ENCODE measurements at places on chromosomes 4 and X.

DNA sequence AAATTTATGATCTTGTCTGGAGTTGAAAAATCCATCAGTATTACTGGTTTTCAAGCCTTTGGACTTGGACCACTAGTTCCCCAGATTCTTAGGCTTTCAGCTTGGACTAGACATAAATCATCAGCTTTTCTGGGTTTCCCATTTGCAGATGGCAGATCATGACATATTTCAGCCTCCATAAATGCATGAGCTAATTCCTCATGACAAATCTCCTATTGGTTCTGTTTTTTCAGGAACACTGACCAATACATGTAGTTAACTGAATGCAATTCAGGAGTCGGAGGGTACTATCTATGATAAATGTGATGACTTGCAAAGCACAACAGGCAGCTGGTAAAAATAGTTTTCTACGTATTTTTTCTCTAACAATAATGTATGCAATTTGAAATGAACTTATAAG lies 635.6 kb downstream of the TRAM1L1 start:
- DNase-seq: no peak

DNA sequence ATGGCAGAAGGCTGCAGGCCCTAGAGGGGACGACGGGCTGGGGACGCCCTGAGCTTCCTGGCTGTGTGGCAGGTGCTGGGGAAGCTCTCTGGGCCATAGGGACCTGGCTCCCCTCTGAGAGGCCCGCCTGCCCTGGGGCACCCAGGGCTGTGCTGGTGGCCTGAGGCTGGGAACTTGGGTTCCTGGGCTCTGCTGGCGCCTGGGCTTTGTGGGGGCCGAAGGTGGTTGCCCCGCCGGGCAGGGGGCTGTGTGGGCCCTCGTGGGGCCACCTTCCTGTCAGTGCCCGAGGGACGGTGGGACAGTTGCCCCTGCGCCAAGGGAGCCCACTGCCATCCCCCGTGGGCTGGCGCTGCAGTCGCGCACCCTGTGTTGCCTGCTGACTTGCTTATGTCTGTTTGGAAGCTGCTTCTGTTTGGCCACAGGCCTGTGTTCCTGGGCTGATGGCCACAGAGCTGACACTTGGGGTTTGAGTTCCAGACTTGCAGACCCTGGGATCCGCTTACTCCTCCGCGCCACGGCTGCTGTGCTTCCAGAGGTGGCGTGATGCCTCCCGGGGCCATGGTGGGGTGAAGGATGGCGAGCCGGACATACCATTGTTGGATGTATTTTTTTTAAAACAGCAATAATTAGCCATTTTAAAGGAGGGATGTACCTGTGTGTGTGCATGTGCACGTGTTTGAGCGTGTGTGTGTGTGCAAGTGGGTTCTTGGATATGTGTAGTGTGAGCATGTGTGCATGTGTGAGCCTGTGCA lies 8.5 kb downstream of the NAT8L start:
- DNase-seq: no peak

DNA sequence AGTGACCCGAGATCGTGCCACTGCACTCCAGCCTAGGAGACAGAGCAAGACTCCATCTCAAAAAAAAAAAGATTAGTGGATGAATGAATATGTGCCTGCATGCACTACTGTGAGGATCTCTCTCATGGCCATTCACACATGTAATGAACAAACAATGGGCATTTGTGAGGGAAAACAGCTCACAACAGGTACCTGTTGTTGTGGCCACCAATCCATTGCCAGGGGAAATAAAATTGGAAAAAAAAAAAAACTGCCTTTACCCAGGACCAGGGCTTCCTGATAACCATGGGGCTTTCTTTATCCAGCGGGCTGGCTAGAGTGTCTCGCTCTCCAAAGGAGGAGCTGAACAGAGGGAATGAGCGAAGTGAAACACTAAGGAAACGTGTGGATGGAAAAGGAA lies 7.4 kb downstream of the SCD5 start:
- no peak for DNase-seq

DNA sequence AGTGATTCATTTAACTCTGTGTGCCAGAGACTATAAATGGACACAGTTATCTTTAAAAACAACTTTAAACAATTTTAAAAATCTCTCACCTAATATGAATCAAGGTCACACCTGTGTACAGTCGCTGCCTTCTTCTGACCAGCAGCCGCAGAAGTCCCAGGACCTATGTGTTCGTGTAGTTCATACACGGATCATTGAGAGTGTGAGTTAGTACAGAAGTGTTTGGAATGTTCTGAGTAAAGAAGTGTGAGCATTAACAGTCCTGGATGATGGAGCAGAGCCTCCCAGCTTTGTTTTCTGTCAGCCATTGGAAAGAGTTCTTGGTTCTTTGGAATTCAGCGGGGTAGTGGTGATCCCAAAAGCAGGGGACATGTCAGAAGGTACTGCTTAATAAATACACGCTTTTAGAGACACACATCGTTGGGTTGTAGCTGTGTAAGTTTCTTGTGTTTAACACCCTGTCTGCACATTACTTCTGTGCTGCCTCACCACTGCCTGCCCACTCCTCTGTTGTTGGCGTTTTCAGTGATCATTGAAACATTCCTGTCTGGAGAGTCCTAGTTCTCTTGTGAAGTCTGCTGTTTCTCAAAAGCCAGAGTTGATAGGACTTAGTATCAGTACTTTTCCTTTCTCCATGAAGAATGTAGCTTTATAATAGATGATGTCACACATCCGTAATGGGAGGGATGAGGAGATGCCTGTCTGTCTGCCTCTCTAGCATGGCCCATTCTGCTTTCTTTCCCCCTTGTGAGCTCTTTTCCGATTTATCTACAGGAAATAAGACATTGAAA lies 90.6 kb downstream of the PTTG2 start:
- DNase-seq: no peak

DNA sequence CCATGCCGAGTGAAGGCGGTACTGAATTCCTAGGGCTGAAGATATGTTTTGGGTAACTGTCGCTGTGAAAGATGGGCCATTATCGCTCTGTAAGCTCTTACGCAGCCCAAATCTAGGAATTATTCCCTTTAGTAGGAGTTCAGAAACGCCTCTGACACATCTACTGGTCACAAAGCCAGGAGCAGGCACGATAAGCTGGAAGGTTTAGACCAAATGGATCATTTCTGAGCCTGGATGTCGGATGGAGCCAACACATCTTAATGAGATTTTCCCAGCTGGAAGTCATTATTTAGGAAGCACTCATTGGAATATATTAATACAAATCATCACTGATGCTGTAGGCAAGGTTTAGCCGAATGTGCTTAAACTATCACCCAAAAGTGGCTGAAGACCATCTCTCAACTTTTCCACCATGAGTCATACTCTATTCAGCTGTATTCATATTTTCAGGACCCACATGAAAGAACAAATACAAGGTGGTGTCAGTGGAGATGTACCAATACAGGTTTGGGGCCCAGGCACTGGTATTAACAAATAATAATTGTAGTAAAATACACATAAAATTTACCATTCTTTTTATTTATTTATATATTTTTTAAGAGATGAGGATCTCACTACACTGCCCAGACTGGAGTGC lies 34.2 kb upstream of the ATRX start:
- DNase-seq: no peak

GRCh38 chr4:32597354-32597753 lies 1877.2 kb downstream of the PCDH7 start:
- no peak for DNase-seq

All from H4 (cell line).